Nucleus accumbens (tissue), 56 donors: ENCODE measurements at places on chromosomes 13 and 19.

GRCh38 chr19:32881766-32882165 is 12.2 kb upstream of the SLC7A9 start:
- DNase-seq = no peak

GRCh38 chr13:105097521-105097920 is 1437.9 kb downstream of the EFNB2 start:
- DNase-seq = no peak

DNA sequence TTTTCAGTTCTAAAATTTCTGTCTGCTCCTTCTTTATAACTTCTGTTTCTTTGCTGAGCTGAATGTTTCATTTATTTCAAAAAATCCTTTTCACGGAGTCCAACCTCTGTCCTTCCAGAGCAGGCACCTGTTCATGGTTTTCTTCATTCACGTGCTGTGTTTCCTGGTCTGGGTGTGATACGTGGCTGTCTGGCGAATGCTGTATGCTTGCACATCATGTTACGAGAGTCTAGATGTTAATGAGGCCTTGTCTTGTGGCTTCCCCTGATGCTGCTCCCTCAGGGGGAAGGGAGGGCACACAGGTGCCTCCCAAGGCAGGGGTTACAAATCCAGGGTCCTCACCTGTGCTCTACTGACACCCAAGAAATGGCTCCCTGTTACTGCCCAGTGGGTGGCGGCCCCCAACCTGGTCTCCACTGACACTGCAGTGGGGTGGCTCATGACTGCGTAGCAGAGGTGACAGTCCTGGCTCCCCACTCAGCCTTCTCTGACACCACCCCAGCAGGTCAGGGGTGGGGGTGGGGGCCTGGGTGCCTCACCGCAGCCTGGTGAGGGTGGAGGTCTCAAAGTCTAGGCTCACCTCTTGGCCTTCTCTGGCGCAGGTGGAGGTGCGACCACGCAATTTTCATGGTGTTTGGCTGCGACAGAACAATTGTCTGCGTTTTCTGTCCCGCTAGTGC is 20.1 kb upstream of the RAB20 start:
- DNase-seq = no peak

GRCh38 chr13:22929381-22930126 is 251.2 kb upstream of the SGCG start:
- DNase-seq = no peak

- DNase-seq = no peak
Observed at GRCh38 chr19:38001158-38001781, 94.3 kb downstream of the SIPA1L3 start.

GRCh38 chr13:99223587-99223986 is 22.9 kb downstream of the UBAC2 start:
- DNase-seq = no peak

DNA sequence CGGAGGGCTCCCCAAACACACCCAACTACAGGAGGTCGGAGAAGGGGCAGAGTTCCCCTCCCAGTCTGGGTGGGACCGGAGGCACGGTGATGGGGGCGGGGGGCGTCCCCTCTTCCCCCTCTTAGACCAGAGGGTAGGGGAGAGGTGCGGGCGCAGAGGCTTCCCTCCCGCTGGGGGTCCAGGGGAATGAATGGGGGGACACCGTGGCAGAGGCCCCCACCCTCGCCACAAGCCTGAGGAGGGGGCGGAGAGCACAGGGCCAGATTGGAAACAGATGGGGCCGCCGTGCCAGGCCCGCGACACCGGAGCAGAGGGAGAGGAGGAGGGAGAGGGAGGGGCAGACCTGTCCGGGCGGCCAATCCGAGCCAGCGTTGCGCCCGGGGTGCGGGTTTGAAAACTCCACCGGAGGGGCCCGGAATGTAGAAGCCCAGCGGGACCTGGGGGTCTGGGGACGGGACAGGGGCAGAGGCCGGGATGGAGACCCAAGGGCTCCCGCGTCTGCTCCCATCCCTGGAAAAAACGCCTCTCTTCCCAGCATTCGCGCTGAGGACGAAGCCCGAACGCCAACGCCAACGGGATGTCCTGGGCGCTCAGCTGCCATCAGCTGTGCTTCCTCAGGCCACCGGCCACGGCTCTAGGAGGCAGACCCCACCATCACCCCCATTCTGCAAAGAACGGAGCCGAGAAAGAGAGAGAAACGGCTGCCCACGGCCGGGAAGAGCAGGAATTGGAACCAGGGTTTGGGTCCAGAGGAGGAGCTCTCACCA is 46.8 kb downstream of the PTPRS start:
- DNase-seq = peak; percentile 13

- DNase-seq = no peak
Observed at GRCh38 chr13:64471916-64472315, 2758.2 kb downstream of the PCDH9 start.

- no peak for DNase-seq
Observed at GRCh38 chr13:33931397-33932311, 113.7 kb downstream of the RFC3 start.

- DNase-seq = no peak
Observed at GRCh38 chr13:45733361-45733760, 31.2 kb downstream of the CBY2 start.

- no peak for DNase-seq
Observed at GRCh38 chr13:81379183-81379582, 1038.3 kb upstream of the SPRY2 start.

- no peak for DNase-seq
Observed at GRCh38 chr19:12543855-12544254, 7.4 kb downstream of the ZNF564 start.

DNA sequence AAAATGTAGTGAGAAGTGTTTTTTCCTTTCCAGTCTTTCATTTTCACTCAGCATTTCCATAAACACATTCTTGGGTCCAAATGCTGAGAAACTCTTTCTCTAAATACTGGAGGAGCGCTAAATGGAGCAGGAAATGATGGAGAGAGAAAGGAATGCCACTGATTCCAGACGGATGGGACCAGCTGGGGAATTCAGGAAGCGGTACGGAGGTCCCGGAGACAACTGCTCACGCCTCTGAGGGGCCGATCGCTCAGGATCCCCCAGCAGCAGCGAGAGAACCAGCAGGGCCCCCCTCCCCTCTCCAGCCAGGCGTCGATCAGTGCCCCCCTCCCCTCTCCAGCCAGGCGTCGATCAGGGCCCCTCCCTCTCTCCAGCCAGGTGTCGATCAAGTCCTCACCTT is 13.2 kb downstream of the RASA3 start:
- no peak for DNase-seq

DNA sequence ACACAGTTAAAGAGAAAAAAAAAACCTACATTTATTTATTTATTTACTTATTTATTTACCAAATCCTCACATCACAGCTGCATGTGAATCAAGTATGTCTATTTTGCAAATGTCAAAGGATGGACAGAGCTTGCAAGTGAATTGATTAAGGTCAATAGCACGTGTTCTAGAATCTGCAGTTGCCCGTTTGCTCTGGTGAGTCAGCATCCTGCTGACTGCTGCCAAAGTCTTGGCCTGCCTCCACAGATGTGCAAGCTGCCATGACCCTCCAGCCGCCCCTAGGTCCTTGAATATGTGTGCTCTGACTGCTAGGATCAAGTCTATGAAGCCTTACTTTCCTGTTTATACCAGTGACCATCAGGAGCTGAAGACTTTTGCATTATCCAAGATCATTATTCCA is 320.6 kb downstream of the GPC5 start:
- DNase-seq = no peak

DNA sequence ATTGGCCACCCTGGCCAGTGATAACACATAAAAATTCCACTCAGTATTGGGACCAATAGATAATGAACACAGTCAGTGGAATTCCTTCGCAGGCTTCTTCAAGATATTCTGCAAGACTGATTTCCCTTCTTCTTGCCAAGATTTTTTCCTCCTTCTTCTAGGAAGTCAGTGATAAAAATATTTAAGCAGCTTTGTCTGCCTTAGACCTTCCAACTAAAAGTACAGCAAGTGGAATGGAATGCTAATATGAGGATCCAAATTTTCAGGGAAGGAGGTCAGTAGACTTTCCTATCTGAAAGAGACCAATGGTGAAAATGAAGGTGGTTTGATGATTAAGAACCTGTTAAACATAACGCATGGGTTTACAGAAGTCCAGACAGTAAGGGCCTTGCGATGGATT is 9.6 kb downstream of the STARD13 start:
- DNase-seq = no peak

DNA sequence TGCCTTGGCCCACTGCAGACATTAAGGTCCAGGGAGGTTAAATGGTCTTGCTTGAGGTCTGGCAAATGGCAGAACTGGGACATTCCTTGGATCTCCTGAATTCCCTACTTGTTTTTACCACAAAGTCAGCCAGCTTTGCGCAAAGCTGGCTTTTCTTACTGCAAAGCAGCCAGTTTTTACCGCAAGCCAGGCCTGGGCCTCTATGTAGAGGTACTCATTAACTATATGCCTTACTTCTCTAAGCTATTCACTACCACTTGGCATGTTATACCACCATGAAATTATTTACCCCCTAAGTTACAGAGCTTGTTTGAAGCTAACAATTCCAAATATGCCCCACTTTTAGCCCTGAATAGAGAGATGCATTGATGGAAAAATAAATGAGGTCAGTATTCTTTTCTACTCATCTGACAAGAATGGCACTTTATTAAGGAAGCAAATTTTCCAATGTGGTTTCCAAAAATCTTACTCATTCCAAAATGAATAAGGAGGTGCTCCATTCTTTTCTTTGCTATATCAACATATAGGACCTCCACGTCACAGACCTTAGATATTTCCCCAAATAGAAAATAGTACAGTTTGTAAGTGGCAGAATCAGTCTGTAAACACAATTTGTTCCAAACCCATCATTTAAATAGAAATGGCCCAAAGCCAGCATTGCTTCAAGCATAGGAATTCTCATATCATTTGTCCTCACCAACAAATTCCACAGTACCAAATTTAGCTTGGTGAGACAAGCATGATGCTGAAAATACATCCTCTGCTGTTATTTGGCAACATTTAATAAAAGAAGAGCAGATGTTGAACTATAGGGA is 143.9 kb upstream of the TSC22D1 start:
- no peak for DNase-seq

DNA sequence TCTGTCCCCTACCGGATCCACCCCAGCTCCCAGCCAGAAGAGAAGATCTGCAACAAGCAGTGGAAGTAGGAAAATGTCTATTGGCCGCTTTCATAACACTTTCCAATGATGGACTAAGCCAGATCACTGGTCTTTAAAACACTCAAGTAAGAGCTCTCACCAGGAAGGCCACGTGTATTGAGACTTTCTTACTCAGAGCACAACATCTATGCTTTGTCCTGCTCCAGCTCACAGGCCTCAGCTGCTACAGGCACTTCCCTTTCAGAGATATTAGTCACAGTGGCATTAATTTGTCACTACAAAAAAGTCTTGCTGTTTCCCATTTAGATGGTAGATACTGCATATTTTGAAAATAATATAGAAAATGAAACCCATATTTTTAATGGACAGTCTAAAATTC is 164.2 kb downstream of the ABCC4 start:
- DNase-seq = no peak
